Cortex of kidney (tissue), 1 donor: ENCODE measurements at places on chromosomes 7 and 10.
A peak's percentile ranks its signal among the peaks of the same experiment; 100 is the strongest.

DNA sequence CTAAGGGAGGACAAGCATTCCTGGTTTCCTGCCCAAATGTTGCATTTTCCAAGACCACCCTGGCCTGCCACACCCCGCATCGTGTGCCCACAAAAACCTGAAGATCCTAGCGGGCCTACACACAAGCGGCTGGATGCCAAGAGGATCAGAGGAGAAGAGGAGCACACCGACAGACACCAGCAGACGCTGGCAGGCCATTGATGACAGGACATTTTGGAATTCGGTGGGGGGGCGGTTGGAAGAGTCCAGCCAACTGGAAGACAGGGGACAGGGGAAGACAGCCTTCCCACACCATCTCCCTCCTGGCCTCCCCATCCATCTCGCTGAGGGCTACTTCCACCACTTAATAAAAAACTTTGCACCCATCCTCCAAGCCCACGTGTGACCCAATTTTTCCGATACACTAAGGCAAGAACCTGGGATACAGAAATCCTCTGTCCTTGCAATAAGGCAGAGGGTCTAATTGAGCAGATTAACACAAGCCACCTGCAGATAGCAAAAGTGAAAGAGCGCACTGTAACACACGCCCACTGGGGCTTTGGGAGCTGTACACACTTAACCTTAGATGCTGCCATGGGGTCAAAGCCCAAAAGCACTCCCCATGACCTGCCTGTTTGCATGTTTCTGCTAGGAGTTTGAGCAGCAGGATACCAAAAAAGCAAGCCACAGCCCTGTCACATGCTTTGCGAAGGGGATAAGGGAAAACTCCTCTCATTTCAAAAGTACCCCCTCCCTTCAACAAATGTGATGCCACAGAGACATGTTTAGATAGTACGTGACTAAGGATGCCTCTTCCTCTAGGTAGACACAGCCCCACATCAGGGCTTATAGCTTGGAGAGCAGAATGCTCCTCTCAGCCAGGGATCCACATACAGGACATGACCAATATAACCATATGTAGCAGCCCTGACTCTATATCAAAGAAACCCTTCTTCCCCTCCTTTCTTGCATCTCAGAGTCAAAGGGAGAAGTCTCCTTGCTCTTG is 13.4 kb upstream of the SMNDC1 start:
- DNase-seq = no peak

- DNase-seq = no peak
Measured at GRCh38 chr7:64640504-64640903, 25.4 kb upstream of the ZNF107 start.

DNA sequence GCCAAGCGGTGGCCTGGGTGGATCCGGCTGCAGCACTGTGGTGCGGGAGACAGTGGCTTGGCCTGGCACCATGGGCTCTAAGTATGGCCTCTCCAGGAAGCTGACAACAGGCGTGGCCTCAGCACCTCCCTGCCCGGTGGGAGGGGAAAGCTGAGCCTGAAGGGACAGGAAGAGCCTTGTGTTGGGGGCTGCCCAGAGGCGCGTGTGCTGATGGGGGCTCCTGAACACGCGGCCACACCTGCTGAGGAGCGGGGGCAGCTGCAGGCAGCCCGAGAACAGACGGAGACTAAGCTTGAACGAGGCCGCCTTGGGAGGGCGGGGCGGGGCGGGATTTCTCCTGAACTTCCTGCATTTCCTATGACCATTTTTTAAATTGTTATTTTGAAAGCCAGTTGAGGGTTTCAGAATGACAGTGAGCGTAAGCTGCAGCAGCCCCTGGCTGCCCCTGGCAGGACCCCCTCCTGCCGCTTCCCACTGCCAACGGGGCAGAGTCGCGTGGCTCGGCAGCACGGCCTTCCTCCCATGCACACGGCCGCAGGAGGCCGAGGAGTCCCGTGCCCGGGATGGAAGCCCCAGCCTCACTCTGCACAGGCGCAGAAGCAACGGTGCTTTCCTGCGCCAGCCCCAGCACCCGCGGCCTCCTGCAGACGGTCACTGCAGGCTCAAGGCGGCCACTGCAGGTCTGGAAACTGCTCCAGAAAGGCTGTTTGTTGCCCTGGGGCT is 43.2 kb downstream of the DPYSL4 start:
- no peak for DNase-seq

- no peak for DNase-seq
Measured at GRCh38 chr10:73937333-73938043, 26.6 kb downstream of the PLAU start.

- DNase-seq = peak; percentile 83
Measured at GRCh38 chr7:139360210-139360947, 685 bp downstream of the LUC7L2 start.

DNA sequence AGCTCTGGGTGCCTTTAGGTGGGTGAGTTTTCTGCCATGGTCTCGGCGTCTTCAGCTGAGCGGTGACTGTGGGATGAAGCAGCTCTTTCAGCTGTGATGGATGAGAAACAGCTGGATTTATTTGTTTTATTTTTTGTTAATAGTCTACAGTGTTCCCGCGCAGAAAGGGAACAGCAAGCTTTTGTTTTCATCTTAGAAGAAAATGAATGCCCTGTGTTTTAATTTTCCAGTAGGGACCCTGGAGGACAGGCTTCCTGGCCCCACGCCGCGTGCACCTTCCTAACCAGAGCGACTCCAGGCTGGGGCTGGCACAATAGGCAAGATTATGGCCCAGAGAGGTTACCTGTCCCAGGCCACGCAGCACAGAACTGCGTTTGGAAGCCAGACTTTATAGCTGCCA is 57.6 kb downstream of the GTF2IRD1 start:
- DNase-seq = no peak

DNA sequence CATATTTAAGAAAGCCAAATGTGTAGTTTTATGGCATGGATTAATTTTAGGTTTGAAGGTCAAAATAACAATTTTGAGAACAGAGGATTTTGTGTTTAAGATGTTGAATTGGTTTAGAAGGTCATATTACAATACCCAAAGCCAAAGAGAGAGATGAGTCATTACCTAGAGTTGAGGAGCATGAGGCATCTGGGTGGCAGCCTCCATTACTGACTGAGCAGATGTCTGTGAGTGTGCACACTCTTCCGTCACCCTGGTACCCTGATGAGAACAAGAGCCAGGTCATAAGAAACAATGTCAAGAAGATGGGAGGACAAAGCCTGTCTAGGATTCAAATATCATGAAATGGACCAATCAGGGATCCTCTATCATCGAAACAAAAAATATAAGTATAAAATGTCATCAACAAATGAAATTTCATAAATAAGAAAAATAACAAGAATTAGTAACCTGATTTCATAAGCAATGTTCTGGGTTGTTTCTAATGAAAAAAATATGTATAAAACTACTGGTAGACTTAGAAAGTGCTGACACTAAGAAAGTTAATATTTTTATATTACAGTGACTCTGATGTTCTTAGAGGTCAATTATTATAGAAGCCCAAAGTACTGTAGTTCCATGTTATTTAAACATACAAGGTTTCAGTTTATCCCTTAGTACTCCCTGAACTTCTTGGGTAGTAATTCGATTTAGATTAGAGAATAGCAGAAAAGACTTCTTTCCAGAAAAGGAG is 20.0 kb downstream of the CUBN start:
- no peak for DNase-seq

- DNase-seq = no peak
Measured at GRCh38 chr10:3500408-3500856, 284.6 kb downstream of the KLF6 start.

GRCh38 chr7:101535351-101535751 is 93.7 kb downstream of the MYL10 start:
- no peak for DNase-seq

DNA sequence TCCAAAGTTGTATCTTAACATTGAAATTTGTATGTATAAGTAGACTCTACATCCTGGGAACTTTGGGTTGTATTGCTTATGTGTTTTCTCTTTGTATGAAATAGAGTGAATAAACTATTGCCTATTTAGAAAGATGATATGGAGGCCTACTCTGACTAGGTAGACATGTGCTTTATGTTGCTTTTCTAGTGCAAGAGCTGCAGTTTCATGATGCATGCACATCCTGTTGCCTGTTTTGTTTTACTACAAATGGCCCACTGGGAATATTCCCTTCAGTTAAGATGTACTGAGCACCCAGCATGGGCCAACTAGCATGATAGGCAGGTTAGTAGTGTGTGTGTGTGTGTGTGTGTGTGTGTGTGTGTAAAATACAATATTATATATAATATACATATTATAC is 282.1 kb upstream of the LRGUK start:
- no peak for DNase-seq

DNA sequence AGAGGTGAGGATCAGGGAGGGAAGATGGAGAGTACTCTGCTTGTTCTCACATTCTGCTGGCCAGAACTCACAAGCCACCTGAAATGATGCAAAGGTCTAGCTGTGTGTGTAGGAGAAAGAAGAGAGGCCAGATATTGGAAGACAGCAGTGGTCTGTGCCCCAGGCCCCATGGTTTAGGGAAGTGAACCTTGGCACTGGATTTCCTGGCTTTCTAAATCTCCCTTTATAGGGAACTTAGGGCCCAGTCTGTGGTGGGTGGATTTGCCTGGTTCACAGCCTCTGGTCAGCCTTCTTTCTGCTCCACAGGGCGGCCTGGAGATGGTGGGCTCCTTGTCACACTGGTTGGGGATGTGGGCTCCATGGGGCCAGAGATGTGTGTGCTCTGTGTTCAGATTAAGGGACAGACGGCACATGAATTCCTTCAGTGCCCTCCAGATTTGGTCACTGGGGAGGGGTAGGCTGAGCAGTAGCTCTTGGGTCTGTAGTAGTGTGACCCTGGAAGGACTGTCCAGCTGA is 9.5 kb upstream of the SH2D4B start:
- DNase-seq = no peak

- no peak for DNase-seq
Measured at GRCh38 chr10:125401462-125401861, 241.1 kb upstream of the CTBP2 start.

GRCh38 chr10:76047521-76047920 is 616.1 kb downstream of the LRMDA start:
- no peak for DNase-seq

- no peak for DNase-seq
Measured at GRCh38 chr7:1700086-1700485, 30.0 kb downstream of the ELFN1 start.

GRCh38 chr10:77207182-77207827 is 430.3 kb downstream of the KCNMA1 start:
- DNase-seq = no peak

GRCh38 chr7:136530831-136531230 is 337.6 kb upstream of the CHRM2 start:
- no peak for DNase-seq

DNA sequence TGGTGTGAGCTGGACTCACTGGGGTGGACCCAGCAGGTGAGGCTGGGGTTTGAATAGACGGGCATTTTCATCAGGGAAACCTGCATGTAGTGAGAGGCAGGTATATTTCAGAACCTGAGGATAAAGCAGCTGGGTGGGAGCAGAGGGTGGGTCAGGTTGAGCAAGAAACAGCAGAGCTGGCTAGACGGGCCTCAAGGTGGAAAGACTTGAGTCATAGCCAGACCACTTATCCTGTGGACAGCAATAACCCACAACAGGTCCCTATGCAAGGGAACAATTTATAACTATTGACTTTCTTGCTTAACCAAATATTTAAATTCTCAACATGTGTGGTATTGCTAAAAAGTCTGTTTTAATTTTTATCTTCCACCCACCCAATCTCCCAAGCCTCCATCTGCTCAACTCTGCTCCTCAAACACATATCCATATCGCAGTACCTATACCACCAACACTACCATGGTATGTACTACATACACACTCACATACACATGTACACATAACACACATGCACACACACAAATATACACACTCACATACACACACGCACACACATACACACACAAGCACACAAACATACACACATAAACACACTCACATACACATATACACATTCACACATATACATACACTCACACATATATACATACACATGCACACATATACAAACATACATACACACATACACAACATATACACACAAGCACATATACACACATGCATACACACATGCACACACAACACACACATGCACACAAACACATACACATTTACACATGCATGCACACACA is 129.0 kb upstream of the C7orf33 start:
- no peak for DNase-seq

DNA sequence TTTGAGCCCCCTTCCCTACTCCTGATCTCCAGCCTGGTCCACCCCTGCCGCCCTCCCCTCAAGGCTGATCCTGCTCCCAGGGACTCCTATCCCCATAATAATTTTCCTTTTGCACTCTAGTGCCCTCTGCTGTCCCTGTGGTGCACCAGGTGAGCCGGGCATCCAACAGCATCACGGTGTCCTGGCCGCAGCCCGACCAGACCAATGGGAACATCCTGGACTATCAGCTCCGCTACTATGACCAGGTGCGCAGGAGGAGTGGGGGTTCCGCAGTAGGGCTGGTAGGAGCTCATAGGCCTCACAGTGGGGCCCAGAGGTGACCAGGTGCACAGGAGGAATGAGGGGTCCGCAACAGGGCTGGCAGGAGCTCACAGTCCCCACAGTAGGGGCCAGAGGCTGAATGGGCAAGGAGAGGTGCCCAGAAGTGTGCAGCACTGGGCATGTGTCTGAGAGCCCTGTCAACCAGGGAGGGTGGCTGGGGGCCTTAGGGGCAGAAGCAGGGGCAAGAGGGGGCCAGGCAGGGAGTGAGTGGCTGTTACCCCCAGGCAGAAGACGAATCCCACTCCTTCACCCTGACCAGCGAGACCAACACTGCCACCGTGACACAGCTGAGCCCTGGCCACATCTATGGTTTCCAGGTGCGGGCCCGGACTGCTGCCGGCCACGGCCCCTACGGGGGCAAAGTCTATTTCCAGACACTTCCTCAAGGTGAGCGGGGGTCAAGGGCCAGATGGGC is 11.7 kb downstream of the EPHB6 start:
- no peak for DNase-seq

DNA sequence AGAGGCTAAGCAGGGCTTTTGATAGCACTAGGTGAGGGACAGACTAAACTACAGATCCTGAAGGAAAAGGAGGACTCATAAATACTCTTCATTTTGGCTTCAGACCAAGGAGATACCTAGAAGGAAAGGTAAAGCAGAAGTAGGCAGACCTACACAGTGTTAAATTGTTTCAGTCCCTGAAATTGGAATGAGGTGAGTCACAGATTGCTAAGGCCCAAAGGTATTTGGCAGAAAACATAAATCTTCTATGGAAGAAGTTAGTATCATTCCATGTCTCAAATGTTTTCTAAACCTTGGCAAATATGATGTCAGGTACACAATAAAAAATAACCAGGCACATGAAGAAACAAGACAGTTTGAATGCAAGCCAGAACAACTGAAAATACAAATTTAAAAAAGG is 30.0 kb downstream of the MTERF1 start:
- DNase-seq = no peak

DNA sequence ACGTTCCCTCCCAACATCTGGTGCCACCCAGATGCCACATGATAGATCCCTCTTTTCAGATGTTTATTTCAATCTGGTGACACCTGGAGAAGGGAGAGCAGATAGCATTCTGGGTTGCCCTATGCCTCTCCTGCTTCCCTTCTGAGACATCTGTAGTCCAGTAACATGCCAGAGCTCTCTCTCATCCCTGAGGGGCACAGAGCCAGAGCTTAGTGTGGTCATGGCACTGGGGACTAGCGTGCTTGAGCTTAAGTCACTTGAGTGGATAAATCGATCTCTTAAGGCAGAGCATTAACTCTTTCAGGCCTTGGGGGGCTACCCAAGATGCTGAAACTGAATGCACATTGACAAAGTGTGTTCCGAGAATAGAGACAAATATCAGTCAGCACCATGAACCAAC is 47.9 kb downstream of the WNT2 start:
- DNase-seq = no peak

GRCh38 chr10:55631071-55631654 is 729.9 kb downstream of the ZWINT start:
- DNase-seq = no peak
